ENCODE measurements at places on chromosomes 13 and 19. TPM values are rescaled to one million over a fixed set of nuclear protein-coding genes. Genes with fewer than 3 reads are reported as not detected.

DNA sequence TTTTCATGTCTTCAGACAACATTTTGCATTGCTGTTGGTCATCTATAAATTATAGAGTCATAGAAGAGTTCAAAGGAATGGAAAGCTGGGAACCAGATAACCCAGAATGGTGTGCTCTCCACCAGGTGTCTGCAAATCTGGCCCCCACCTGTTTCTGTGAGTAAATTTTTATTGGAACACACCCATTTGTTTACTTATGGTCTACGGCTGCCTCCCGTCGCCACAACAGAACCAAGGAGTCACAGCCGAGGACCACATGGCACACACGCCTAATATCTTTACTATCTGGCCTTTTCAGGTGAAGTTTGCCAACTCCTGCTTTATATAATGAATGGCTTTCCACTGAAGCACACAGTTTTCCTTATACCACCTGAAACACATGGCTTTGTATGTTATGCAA, 58.2 kb downstream of the EFNB2 start:
- no peak overlapping the region for H3K4me3 ChIP-seq
- no peak overlapping the region for H3K27ac ChIP-seq
- H3K4me1 ChIP-seq: peaks cover 19% of the 10 kb centered on the region

GRCh38 chr13:112888238-112889111, 80.5 kb upstream of the MCF2L start:
- no peak overlapping the region for H3K4me3 ChIP-seq
- H3K27me3 ChIP-seq: no peaks in the 10 kb centered on the region
- H3K27ac ChIP-seq: no peak overlapping the region
- H3K4me1 ChIP-seq: peaks cover 3% of the 10 kb centered on the region
- no peak for DNase-seq

GRCh38 chr13:102724923-102725322, 30.1 kb upstream of the METTL21C start:
- H3K4me3 ChIP-seq: no peak overlapping the region
- H3K27me3 ChIP-seq: peaks cover 37% of the 10 kb centered on the region
- peaks cover 4% of the 10 kb centered on the region for H3K4me1 ChIP-seq
- DNase-seq: no peak
- no peak overlapping the region for H3K27ac ChIP-seq

GRCh38 chr13:39433651-39434050, 169.3 kb downstream of the LHFPL6 start:
- H3K4me1 ChIP-seq: no peaks in the 10 kb centered on the region
- no peak overlapping the region for H3K27ac ChIP-seq
- H3K4me3 ChIP-seq: no peak overlapping the region
- H3K36me3 ChIP-seq: no peaks in the 10 kb centered on the region
- no peak for DNase-seq

- H3K4me1 ChIP-seq: no peaks in the 10 kb centered on the region
- H3K27me3 ChIP-seq: no peaks in the 10 kb centered on the region
- no peak for DNase-seq
- H3K4me3 ChIP-seq: no peak overlapping the region
- no peak overlapping the region for H3K27ac ChIP-seq
Observed at GRCh38 chr19:4748185-4748584, 24.5 kb upstream of the DPP9 start.

DNA sequence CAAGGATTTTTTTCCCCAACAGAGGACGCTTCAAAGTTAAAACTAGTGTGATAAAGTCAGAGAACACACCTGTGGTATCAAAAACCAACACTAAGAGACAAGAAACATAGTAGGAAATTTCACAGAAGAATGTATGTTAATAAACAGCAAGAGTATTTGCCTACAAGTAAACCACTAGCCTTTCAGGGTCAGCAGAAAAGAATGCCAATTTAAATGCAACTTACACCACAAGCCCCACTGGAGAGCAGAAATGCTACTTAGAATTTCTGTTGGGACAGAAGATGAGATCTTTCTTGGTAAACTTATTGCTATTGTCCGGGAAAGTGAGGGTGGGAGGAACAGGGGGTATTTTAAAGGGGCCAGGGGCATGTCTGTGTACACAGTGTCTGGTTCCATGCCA, 68.6 kb downstream of the STK24 start:
- H3K27me3 ChIP-seq: no peaks in the 10 kb centered on the region
- no peaks in the 10 kb centered on the region for H3K36me3 ChIP-seq
- no peak overlapping the region for H3K27ac ChIP-seq
- DNase-seq: no peak
- H3K4me1 ChIP-seq: peaks cover 53% of the 10 kb centered on the region

GRCh38 chr13:45333251-45333976, 7.6 kb downstream of the TPT1 start:
- peaks cover 21% of the 10 kb centered on the region for H3K36me3 ChIP-seq
- H3K27me3 ChIP-seq: no peaks in the 10 kb centered on the region
- peak overlapping the region; percentile 78 for H3K27ac ChIP-seq
- H3K4me1 ChIP-seq: peaks cover 88% of the 10 kb centered on the region

The MBNL2 gene
- 73.9 TPM for total RNA-seq

Data from HCT116 (cell line).